ENCODE measurements at places on chromosomes 1 and 21.
A peak's percentile ranks its signal among the peaks of the same experiment; 100 is the strongest.

- DNase-seq = no peak
Observed at GRCh38 chr1:207336559-207337467, 15.3 kb downstream of the CD55 start.

DNA sequence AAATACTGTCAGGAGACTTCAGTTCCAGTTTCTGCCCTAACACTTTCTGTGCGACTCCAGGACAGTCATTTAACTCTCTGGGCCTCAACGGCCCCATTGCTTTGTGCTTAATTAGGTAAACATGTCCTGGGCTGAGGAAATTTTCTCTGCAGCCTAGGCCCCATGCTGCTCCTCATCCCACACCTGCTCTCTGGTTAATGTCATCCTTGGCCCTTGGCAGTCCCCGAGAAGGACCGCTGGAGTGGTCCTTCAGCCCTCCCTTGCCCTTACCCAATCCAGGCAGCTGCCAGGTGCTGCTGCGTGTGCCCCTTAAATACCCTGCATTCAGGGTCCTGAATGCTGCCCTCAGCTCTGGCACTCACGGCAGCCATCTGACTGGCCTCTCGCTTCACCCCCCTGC is 18.7 kb downstream of the UBL4B start:
- no peak for DNase-seq

DNA sequence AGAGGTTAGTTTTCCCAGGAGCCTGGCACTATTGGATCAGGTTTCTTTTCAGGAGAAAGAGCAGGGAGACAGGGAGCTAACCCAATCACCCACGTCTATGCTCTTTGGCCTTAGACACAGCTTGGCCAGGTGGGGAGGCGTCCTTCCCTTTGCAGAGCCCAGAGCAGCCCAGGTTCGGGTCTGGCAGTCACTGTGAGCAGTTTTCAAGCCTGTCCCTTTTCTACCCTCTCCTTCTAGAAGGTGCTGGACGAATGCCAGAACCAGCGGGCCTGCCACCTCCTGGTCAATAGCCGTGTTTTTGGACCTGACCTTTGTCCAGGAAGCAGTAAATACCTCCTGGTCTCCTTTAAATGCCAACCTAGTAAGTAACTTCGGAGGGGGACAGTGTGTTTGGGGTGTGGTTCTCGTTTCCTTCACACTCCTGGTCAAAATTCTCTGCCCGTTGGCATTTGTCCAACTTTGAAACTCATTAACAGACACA is 44.9 kb downstream of the EVA1C start:
- DNase-seq = no peak

- DNase-seq = peak; percentile 50
Observed at GRCh38 chr1:27602462-27603308, 1.3 kb downstream of the AHDC1 start.

- DNase-seq = no peak
Observed at GRCh38 chr1:178119628-178120027, 25.7 kb downstream of the RASAL2 start.

- DNase-seq = no peak
Observed at GRCh38 chr1:174158767-174159251, 511 bp upstream of the RABGAP1L start.

DNA sequence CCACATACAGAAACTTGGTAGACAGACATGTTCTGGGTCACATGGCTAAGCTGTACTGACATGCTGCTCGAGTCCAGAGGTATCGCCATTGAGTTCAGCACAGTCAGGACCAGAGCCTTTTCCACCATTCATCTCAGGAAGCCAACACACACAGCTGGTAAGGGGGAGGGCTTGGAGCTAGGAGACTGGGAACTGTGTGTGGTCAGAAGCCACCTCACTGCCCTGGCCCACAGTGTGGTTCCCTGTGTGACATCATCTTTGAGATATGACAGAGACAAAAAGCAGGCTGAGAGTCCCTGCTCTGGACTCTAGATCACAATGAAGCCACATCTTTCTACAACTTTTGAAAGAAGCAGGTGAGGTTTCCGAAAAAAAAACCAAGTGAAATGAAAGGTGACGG is 107.2 kb downstream of the SIM2 start:
- DNase-seq = no peak

DNA sequence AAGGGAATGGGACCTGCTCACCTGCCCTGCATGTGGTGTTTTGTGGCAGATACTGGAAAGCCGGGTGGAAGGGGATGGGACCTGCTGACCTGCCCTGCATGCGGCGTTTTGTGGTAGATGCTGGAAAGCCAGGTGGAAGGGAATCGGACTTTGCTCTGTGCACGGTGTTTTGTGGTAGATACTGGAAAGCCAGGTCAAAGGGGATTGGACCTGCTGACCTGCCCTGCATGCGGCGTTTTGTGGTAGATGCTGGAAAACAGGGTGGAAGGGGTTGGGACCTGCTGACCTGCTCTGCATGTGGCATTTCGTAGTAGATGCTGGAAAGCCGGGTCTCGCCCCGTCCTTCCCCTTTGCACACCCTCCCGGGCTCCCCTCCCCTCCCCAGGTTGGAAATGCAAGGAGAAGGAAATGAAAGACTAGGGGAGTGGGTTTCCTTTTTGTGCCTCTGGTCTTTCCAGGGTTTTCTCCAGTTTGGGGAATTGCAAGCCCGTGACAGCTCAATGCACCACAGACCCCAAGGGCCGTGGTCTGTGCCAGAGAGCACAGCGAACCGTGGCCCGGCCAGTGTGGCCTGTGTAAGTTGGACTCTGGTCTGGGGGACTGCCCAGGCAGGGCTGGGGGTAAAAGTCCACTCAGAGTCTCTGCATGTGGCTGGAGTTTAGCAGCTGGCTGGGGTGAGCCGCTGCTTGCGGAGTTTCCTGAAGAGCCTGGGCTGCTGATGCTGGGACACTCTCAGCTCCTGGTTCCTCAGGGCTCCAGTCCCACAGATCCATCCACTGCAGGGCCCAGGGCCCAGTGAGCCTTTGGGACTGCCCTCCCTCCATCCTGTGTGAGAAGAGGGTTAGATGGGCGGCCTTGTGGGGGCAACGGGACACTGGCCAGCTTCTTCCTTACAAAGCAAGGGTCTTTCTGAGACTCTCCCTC is 105.5 kb downstream of the CRYAA start:
- no peak for DNase-seq

GRCh38 chr1:15180189-15180588 is 26.6 kb downstream of the TMEM51 start:
- DNase-seq = peak; percentile 82

DNA sequence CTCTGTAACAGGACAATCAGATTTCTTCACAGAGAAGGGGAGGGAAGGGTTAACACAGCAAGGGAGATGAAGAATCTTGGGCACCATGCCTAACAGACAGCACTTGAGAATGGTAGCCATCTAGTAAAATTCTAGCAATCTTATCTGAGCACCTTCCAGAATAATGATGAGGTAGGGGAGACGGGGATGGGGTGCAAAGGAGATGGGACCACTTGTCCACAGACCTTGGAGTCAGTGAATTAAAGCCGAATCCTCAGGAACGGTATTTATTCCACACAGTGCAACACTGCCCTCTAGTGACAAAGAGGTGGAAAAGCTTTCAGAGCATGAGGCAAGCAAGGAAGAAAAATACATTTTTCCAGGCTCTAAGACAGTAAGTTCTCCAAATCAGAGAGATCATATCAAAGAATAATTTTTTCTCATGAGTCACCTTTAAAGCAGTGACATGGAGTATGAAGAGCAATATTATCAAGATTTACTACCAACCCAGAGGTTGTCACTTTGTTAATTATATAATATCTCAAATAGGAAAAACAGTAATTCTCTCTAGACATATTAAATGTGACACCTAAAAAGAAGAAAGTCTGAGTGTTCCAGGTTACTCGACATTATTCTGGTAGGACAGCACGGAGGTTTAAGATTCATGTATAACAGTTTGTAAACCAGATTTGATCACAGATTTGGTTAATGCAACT is 43.3 kb upstream of the LPAR3 start:
- peak; percentile 21 for DNase-seq

DNA sequence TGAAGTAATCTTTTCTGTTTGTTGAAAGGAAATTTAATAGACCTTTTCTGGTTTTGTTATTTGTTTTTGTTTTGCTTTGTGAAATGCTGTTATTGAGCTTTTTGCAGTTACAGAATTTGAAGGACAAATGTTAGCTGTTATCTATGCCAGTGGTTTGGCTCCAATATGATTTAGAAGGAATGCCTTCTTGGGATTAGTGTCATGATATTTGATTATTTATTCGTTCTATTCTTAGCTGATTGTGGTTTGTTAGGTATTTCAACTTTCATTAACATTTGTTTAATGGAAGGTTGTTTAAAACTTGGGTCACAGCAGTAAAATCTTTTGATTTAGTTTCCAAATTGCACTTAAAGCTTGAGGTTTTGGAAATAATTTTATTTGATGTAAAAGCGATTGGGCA is 33.5 kb downstream of the ADGRL2 start:
- DNase-seq = no peak

- DNase-seq = no peak
Observed at GRCh38 chr1:16920951-16921350, 780 bp upstream of the CROCC start.

DNA sequence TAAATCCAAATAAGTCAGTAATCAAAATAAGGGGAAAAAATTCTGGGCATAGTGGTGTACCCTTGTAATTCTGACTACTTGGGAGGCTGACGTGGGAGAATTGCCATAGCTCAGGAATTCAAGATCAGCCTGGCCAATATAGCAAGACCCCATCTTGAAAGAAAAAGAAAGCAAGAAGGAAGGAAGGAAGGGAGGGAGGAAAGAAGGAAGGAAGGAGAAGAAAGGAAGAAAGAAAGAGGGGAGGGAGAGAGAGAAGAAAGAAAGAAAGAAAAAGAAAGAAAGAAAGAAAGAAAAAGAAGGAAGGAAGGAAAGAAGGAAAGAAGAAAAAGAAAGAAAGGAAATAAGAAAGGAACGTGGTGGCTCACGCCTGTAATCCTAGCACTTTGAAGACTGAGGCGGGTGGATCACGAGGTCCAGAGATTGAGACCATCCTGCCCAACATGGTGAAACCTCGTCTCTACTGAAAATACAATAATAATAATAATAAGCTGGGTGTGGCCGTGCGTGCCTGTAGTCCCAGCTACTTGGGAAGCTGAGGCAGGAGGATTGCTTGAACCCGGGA is 64.5 kb upstream of the ROR1 start:
- no peak for DNase-seq

GRCh38 chr1:176517484-176517883 is 54.5 kb downstream of the PAPPA2 start:
- DNase-seq = no peak

DNA sequence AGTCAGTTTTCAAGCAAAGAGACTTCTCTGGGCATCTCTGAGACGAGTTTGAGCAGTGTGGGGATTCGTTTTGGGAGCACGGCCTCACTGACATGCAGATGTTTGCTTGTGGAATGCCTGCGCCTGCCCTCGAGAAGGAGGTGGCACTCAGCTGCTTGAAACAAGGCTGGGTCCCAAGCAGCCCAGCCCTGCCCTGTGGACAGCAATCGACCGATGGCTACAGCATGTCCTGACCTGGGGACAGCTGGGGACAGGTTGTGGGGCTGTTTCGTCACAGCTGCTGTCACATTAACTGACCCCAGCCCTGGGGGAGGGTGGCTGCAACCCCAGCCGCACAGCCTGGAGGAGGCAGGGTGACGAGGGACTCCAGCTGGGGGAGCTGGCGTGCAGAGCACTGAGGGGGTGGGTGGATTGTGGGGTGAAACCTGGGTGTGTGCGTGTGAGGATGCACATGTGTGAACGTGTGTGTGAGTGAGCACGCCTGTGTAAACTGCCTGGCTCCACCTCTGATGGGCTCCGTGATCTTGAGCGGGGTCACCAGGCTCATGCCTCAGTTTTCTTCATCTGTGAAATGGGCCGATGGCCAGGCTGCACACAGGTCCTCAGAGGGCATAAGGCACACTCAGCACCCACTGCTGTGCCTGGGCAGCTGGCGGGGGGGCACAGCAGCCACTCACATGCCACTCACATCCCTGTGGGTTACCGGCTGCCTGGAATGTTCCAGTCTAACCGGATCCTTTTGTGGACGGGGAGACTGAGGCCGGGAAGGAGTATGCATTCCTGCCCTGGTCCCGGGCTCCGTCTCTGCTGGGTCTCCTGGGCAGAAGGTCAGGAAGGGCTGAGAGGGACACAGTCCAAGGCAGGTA is 49.3 kb downstream of the COL18A1 start:
- no peak for DNase-seq

DNA sequence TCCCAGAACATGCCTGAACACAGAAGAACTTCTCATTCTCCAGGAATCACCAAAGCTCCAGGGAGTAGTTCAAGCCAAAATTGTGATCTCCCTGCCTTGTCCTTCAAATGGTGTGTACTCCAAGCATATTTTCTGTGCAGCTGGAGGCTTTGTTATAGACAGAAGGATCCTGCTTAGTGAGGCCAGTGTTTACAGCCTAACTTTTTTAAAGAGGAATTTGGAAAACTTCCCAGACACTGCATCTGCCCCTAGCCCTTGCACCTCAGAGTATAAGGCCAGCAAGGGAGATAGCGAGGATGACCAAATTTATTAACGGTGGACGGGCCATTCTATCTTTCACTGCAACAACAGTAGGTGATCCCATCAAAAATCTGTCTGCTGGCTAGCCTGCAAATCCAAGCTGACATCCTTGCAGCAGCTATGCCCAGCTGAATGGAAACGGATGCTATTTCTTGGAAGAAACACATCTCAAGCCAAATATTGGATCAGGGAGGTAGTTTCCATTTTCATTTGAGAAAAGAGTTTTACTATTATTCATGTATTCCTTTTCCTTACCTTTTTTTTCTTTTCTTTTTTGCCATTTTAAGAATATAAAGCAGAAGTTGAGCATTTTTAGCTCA is 249.8 kb downstream of the USH2A start:
- no peak for DNase-seq

- DNase-seq = no peak
Observed at GRCh38 chr1:184146202-184146601, 94.7 kb downstream of the TSEN15 start.

DNA sequence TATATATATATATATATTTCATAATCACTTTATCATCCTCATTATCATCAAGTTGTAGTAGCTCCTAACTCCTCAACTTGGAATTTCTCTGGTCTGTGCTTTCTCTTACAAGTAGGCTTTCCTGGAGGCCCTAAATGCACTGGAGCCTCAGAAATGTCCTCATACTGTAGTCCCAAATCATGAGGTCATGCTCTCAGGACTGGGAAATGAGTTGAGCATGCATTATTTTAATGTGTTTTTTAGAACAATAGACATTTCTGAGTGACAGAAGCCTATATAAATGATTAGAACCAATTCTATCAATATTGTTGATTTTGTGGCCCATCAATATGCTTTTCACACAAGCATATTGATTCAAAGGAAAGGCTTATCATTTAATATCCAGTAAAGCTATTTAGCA is 42.9 kb upstream of the C1orf105 start:
- DNase-seq = no peak

GRCh38 chr1:168980180-168980579 is 126.3 kb upstream of the ATP1B1 start:
- DNase-seq = no peak

GRCh38 chr1:212669102-212669501 is 30.5 kb downstream of the BATF3 start:
- DNase-seq = no peak

Measured in anterior cingulate cortex (tissue), 58 donors.